ENCODE measurements at places on chromosomes 4 and X. TPM values are rescaled to one million over a fixed set of nuclear protein-coding genes. Genes with fewer than 3 reads are reported as not detected.

The FHIP1A gene
- 25.2 TPM for total RNA-seq

The MND1 gene
- 1.3 TPM for total RNA-seq

The CSAG1 gene
- not detected for total RNA-seq

The ADRA2C gene
- total RNA-seq, result under 0.01 TPM

The ABLIM2 gene
- 2.8 TPM for total RNA-seq

The OPHN1 gene
- total RNA-seq, result 3.2 TPM

The GLRA3 gene
- not detected for total RNA-seq

The RTL9 gene
- not detected for total RNA-seq

The ERAS gene
- total RNA-seq, result not detected

The XG gene
- total RNA-seq, result 1.4 TPM

The RAB40AL gene
- 0.26 TPM for total RNA-seq

The UGT8 gene
- under 0.01 TPM for total RNA-seq

The PRSS12 gene
- total RNA-seq, result 24.2 TPM

The IL9R gene
- 0.13 TPM for total RNA-seq

The TLL1 gene
- 0.53 TPM for total RNA-seq

The F9 gene
- not detected for total RNA-seq

Data from bronchial epithelial cell (primary cell).